Activated CD8-positive, alpha-beta memory T cell treated with anti-CD3 and anti-CD28 coated beads, Interleukin-2, amount 10 ng/mL, durations not matched to agents 7 days and 5 days (primary cell): ENCODE measurements at places on chromosomes 2 and 18.

DNA sequence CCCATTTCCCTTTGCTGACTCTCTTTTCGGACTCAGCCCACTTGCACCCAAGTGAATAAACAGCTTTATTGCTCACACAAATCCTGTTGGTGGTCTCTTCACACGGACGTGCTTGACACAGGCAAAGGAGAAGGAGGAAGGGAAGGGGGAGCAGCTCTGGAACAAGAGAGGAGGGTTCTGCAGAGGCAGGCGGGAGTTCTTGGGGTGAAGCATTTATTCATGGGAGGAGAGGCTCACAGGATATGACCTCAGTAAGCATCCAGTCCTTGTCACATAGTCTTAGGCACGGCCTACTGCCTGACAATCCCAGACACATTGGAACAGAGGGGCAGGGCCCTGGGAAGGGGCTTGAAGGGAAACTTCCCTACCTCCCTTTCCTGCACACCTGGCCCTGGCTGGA is 171.7 kb upstream of the HS6ST1 start:
- DNase-seq, result no peak
- H3K4me1 ChIP-seq, result no peaks in the 10 kb centered on the region
- no peaks in the 10 kb centered on the region for H3K36me3 ChIP-seq
- no peak overlapping the region for H3K4me3 ChIP-seq

- no peak overlapping the region for H3K4me3 ChIP-seq
- H3K4me1 ChIP-seq, result peaks cover 3% of the 10 kb centered on the region
- no peaks in the 10 kb centered on the region for H3K36me3 ChIP-seq
- H3K27ac ChIP-seq, result no peak overlapping the region
- no peak for DNase-seq
These were observed 273.6 kb downstream of the SLC8A1 start for GRCh38 chr2:40178171-40178778.

DNA sequence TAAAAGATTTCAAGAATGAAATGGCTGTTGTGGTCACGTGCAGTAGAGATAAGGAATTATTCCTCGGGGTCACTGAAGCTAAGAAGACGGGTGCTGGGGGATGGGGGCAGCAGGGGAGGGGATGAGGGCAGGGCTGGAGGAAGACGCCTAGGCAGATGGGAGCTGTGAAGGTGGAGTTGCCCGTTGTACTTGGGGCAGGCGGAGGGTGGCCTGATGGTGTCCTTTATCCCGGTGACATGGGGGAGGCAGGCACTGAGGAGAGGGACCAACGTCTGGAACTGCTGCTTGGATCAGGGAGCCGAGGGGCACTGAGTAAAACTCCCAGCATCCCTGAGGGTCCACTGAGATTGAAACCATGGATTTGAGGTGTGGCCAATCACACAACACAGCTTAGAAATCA is 64.9 kb downstream of the ZCCHC2 start:
- no peak overlapping the region for H3K4me3 ChIP-seq
- no peak overlapping the region for H3K27ac ChIP-seq
- H3K4me1 ChIP-seq, result peaks cover 54% of the 10 kb centered on the region
- DNase-seq, result peak; percentile 33

DNA sequence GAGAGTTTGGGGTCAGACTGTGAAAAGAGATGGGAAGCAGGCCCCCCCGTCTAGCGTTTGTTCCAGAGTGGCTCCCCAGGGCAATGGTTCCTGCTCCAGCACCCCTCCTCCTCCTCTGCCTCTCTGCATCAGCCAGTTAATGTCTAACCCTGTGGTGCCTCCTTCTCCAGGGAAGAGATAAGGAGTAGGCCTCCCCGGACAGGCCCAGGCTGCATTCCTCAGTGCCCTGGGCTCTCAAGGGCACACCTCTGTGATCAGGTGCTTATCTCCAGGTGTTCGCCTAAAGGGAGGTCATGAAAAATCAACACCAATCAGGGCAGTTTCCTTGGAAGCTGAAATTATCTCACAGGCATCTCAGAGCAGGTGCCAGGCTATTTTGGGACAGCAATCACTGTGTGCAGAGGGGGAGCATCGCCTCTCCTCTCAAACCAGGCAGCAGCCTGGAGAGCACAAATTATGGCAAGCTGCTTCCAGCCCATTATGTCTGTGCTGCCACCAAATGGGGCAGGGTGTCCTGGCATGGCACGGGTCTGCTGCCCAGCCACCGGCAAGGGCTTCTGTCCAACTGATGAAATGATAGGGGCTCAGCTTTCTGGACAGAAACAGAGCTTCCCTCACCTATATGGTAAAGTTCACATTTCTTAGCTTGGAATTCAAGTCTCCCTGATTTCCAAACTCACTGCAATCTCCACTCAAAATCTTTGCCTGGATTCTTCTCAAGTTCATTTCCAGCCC is 255.8 kb upstream of the SLC14A2 start:
- no peaks in the 10 kb centered on the region for H3K4me1 ChIP-seq
- peaks cover 4% of the 10 kb centered on the region for H3K27me3 ChIP-seq
- H3K4me3 ChIP-seq, result no peak overlapping the region
- no peak for DNase-seq
- H3K27ac ChIP-seq, result no peak overlapping the region

DNA sequence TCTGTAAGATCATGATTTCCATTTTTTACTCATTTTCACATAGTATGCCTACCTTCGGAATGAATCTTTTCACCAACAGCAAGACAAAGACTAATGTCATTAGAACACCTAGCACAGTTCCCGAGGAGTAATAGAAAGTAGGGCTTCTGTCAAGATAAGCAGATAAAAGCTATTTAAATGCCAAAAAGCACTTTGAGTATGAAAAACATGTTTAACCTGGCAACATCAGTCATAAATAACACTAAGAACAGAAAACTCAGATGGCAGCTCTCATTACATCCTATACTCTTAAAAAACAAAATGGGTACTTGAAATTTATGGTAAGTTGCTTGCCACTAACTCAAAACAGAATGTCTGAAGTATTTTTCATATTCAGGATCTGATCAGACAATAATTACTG is 17.1 kb downstream of the NEMP2 start:
- no peak overlapping the region for H3K4me3 ChIP-seq
- peaks cover 41% of the 10 kb centered on the region for H3K36me3 ChIP-seq
- no peaks in the 10 kb centered on the region for H3K27me3 ChIP-seq
- no peak overlapping the region for H3K27ac ChIP-seq
- peaks cover 40% of the 10 kb centered on the region for H3K4me1 ChIP-seq

DNA sequence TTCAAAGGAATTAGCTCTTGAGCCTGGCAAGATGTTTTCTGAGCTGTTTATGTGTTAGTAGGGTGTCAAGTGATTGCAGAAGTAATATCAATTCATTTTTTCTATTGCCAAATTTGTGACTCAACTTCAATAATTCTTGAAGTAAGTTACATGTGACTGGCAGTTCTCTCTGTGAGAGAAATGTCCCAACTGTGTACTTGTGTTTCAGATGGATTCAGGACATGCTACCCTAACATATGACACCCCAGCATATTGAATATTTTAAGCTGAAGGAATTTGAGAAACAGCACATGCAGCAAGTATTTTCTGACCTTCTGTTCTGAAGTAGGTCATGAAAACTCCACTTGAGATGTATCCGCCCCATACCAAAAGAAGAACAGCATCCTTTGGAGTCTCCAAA is 263.6 kb downstream of the XIRP2 start:
- no peak overlapping the region for H3K4me3 ChIP-seq
- DNase-seq, result no peak
- H3K36me3 ChIP-seq, result no peaks in the 10 kb centered on the region
- no peaks in the 10 kb centered on the region for H3K27me3 ChIP-seq
- H3K27ac ChIP-seq, result no peak overlapping the region

- no peak for DNase-seq
- no peak overlapping the region for H3K4me3 ChIP-seq
- no peaks in the 10 kb centered on the region for H3K27me3 ChIP-seq
- no peaks in the 10 kb centered on the region for H3K4me1 ChIP-seq
- H3K36me3 ChIP-seq, result no peaks in the 10 kb centered on the region
- H3K27ac ChIP-seq, result no peak overlapping the region
These were observed 426.9 kb downstream of the CDH2 start for GRCh38 chr18:27750014-27750413.

DNA sequence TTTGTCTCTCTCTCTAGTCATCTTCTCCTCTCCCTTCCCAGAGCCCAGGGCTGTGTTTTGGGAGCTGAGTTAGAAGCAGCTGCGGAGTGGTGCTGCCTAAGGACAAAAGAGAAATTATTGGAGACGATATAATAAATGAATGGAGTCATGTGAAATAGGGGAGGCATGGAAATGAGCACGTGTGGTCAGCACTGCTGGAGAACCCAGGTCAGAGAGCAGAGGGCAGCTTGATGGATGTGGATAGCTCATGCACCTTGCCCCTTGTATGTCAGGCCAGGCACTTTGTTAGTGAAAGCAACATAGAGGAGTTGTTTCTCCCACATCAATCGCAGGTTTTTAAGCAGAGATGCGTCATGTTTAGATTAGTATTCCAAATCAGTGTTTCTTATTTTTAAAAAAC is 15.7 kb downstream of the TTR start:
- H3K4me1 ChIP-seq, result no peaks in the 10 kb centered on the region
- no peaks in the 10 kb centered on the region for H3K36me3 ChIP-seq
- no peak overlapping the region for H3K27ac ChIP-seq
- no peak for DNase-seq

DNA sequence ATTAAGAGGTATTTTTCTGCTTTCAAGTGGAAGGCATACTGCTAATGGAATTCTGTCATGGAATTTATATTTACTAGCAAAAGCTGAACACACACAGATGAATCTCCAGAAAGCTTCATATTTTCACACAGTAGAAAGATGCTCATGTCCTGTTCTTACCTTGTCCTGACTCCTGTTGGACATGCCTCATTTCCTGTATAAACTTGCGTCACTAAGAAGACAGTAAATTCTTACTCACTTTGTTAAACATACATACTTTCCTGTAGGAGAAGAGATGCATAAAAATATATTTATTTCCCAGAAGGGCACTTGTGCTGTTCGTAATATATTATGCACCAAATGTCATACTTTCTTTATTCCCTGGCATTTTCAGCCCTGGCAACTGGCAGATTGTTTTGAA is 238.3 kb upstream of the RASGRP3 start:
- H3K4me1 ChIP-seq, result no peaks in the 10 kb centered on the region
- H3K4me3 ChIP-seq, result no peak overlapping the region
- H3K27me3 ChIP-seq, result peaks cover 18% of the 10 kb centered on the region
- no peaks in the 10 kb centered on the region for H3K36me3 ChIP-seq
- no peak overlapping the region for H3K27ac ChIP-seq

GRCh38 chr18:74413836-74414235 is 43.3 kb downstream of the DIPK1C start:
- peaks cover 13% of the 10 kb centered on the region for H3K27me3 ChIP-seq
- no peak for DNase-seq
- no peaks in the 10 kb centered on the region for H3K36me3 ChIP-seq
- H3K4me3 ChIP-seq, result no peak overlapping the region
- no peak overlapping the region for H3K27ac ChIP-seq
- peaks cover 1% of the 10 kb centered on the region for H3K4me1 ChIP-seq

DNA sequence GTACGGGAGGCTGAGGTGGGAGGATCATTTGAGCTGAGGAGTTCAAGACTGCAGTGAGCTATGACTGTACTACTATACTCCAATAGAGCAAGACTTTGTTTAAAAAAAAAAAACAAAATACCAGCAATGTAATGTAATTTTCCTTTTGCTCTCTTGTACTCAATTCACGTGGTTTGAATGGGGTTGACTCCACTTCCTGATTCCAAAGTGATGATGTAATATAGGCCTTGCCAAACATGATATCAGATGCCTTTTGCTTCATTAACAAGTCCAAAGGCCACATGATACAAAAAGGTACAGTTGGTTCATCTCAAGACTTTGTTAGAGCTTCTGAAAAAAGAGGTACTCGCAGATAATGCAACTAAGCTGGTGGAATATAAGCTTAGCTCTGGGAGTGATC is 321.8 kb downstream of the ZEB2 start:
- H3K36me3 ChIP-seq, result peaks cover 40% of the 10 kb centered on the region
- H3K27me3 ChIP-seq, result no peaks in the 10 kb centered on the region
- H3K4me3 ChIP-seq, result no peak overlapping the region
- peaks cover 65% of the 10 kb centered on the region for H3K4me1 ChIP-seq
- peak overlapping the region; percentile 52 for H3K27ac ChIP-seq

GRCh38 chr2:172062402-172063004 is 22.8 kb upstream of the DLX1 start:
- DNase-seq, result no peak
- peaks cover 19% of the 10 kb centered on the region for H3K4me1 ChIP-seq
- no peak overlapping the region for H3K27ac ChIP-seq
- no peak overlapping the region for H3K4me3 ChIP-seq

DNA sequence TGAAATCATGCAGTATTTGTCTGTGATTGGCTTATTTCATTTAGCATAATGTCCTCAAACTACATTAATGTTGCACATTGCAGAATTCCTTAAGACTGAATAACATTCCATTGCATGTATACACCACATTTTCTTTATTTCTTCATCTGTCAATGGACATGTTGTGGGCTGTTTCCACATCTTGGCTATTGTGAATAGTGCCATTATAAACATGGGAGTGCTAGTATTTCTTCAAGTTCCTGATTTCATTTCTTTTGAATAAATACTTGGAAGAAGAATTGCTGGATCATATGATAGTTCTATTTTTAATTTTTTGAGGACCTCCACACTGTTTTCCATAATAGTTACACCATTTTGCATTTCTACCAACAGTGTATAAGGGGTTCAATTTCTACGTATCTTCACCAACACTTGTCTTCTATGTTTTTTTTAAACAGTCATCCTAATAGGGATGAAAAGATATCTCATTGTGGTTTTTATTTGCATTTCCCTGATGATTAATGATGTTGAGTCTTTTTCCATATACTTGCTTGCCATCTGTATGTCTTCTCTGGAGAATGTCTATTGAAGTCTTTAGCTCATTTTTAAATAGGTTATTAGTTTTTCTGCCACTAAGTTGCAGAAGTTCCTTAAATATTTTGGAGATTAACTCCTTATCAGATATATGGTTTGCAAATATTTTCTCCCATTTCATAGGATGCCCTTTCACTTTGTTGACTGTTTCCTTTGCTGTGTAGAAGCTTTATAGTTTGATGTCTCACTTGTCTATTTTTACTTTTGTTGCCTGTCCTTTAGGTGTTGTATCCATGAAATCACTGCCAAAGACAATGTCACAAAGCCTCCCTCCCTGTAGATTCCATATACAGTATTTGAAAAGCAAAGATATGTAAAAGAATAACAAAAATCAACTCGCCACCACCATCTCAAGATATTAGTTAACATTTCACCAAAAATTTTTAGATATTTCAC is 14.6 kb downstream of the FBXO11 start:
- no peaks in the 10 kb centered on the region for H3K27me3 ChIP-seq
- H3K4me1 ChIP-seq, result peaks cover 34% of the 10 kb centered on the region
- H3K27ac ChIP-seq, result no peak overlapping the region
- no peak overlapping the region for H3K4me3 ChIP-seq
- H3K36me3 ChIP-seq, result peaks cover 28% of the 10 kb centered on the region

GRCh38 chr2:63821396-63821795 is 20.3 kb upstream of the UGP2 start:
- H3K4me1 ChIP-seq, result no peaks in the 10 kb centered on the region
- no peaks in the 10 kb centered on the region for H3K36me3 ChIP-seq
- DNase-seq, result no peak
- peaks cover 11% of the 10 kb centered on the region for H3K27me3 ChIP-seq
- no peak overlapping the region for H3K27ac ChIP-seq
